ENCODE measurements at places on chromosomes 1 and 21. TPM values are rescaled to one million over a fixed set of nuclear protein-coding genes. Genes with fewer than 3 reads are reported as not detected.

The PSMB4 gene
- polyA plus RNA-seq: 364 TPM

The TSPEAR gene
- not detected for polyA plus RNA-seq

The LHX4 gene
- not detected for polyA plus RNA-seq

The CGN gene
- 3.2 TPM for polyA plus RNA-seq

The SLC5A3 gene
- 8.9 TPM for polyA plus RNA-seq

The CRYBG2 gene
- polyA plus RNA-seq: 0.48 TPM

The LORICRIN gene
- polyA plus RNA-seq: not detected

The GIPC2 gene
- polyA plus RNA-seq: 14.8 TPM

The CFAP141 gene
- polyA plus RNA-seq: not detected

The TAS1R1 gene
- polyA plus RNA-seq: 0.27 TPM

The PTPN7 gene
- polyA plus RNA-seq: 45.4 TPM
